Mucosa of descending colon (tissue), 3 donors: ENCODE measurements at places on chromosomes 16 and 17.

GRCh38 chr16:74140557-74140956 lies 156.1 kb upstream of the PSMD7 start:
- DNase-seq: no peak

DNA sequence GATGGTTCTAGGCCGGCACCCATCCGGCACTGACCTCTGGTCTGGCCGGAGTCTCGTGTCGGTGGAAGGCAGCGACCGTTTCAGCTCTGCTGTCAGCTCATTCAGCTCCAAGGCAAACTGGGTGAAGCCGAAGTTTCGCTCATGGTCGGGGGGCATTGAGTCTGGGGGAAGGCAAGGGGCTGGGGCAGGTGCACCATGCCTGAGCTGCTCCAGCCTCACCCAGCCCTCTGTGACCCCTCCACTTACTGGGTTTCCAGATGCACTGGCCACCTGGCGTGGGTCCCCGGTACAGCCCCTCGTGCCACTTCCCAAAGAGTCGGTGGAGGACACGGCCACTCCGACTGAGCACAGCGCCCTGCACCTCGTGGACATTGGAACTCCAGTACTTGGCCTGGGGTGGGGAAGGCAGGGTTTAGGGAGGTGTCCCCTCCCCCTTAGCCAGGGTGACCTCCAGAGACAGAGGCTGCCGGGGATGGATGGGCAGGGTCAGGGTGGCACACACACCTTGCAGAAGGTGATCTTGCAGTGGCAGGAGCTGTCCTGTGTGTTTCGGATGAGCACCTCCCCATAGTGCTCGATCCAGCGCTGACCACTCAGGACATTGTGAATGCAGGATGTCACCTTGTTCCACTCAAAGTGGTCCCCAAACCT lies 12.6 kb downstream of the OSBPL7 start:
- DNase-seq: no peak

- DNase-seq: no peak
These were observed 130.4 kb downstream of the TANC2 start for GRCh38 chr17:63096426-63096825.

DNA sequence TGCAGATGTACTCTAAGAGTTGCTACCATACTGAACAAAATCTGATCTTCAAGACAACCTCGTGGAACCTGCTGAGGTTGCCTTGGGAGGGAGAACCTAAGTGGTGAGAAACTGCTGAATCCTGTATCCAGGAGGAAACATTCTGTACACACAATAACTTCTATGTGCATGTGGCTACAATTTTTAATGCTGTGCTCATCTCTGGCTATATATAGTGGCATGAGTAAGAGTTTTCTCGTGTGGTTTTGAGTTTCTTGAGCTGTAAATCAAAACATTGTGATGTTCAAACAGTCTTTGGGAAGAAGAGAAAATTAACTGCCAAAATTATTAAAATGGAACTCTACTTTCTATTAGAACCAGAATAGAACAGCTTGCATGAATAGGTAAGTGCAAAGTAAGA lies 206.8 kb downstream of the CA10 start:
- no peak for DNase-seq

DNA sequence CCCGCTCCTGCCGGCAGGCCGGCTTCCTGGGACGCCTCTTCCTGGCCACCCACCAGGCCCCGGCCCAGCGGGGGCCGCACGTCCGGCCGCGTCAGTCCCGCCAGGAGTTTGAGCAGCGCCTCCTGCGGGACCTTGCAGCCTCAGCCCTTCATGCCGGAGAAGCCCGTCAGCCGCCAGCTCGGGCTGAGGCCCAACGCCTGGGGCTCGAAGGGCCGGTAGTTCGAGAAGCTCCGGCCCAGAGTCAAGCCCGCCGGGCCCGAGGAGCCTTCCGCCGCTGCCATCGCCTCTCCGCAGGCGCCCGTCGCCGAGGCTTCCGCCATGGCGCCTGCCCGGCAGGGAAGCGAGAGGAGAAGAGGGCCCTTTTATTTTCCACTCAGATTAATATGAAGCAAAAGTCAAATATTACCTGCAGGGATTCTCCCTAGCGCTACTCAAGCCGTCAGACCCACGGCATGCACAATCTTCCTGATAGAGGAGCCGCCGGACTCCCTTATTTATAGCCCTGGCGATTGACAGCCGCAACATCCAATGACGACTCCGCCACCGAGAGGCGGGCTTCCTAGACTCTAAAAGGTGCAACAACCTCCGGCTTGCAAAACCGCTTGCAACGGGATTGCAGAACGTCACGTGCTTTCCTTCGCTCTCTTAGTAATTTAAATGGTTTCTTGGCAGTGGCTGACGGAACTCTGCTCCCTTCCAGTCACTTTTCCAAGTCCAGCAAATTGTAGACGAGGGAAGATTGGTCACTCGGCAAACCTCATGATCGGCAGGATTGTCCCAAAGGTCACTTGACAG lies at the start of gene SEPHS2:
TSS of gene SEPHS2 (minus strand) at position 467 of the 795 bp plus-strand sequence. CDS start at position 320, 147 bp downstream.
- DNase-seq: peak; percentile 99

- no peak for DNase-seq
These were observed 142.8 kb upstream of the FOXF1 start for GRCh38 chr16:86367291-86368072.

DNA sequence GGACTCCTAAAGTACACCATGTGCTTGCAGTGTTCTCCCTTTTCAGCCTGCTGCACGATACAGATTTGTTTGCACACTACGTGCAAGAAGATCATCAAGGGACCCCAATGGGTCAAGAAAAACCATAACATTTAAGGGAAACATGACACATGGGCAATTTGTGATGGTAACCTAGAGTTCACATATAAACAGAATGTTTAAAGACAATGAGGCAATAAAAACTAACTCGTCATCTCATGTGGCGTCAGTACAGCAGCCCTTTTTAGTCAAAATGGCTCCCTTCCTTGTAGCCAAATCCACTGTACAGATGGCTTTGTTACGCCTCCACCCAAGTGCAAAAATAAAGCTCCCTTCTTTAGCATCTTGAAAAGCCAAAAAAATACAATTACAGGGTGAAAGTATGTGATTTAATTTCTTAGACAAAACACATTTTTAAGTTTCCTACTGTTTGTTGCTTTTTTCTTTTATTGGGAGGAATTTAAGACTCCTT lies 173.7 kb downstream of the CDK5R1 start:
- no peak for DNase-seq

GRCh38 chr16:65775829-65776228 lies 590.7 kb upstream of the CDH5 start:
- DNase-seq: no peak
